Uterus (tissue), 4 donors: ENCODE measurements at places on chromosomes 2 and 18. TPM values are rescaled to one million over a fixed set of nuclear protein-coding genes. Genes with fewer than 3 reads are reported as not detected.

GRCh38 chr2:42545023-42545721 is 23.3 kb upstream of the MTA3 start:
- no peaks in the 10 kb centered on the region for H3K4me1 ChIP-seq
- H3K27me3 ChIP-seq, result no peaks in the 10 kb centered on the region
- H3K36me3 ChIP-seq, result no peaks in the 10 kb centered on the region
- H3K27ac ChIP-seq, result no peak overlapping the region
- H3K4me3 ChIP-seq, result no peak overlapping the region

- H3K4me1 ChIP-seq, result no peaks in the 10 kb centered on the region
- H3K36me3 ChIP-seq, result no peaks in the 10 kb centered on the region
- no peak overlapping the region for H3K4me3 ChIP-seq
- no peak for DNase-seq
- H3K27me3 ChIP-seq, result no peaks in the 10 kb centered on the region
These were observed 155.3 kb downstream of the MSH2 start for GRCh38 chr2:47558116-47558767.

- no peak overlapping the region for H3K4me3 ChIP-seq
- H3K27ac ChIP-seq, result no peak overlapping the region
- no peaks in the 10 kb centered on the region for H3K4me1 ChIP-seq
These were observed 262.1 kb upstream of the KLHL14 start for GRCh38 chr18:33034945-33035344.

GRCh38 chr2:218859988-218860831 is 605 bp downstream of the WNT6 start:
- H3K4me3 ChIP-seq, result peak overlapping the region; percentile 14
- H3K27me3 ChIP-seq, result peaks cover 7% of the 10 kb centered on the region
- H3K36me3 ChIP-seq, result no peaks in the 10 kb centered on the region
- no peak for DNase-seq
- peak overlapping the region; percentile 22 for H3K27ac ChIP-seq

GRCh38 chr18:10128921-10129501 is 215.2 kb downstream of the VAPA start:
- H3K27me3 ChIP-seq, result no peaks in the 10 kb centered on the region
- H3K36me3 ChIP-seq, result no peaks in the 10 kb centered on the region
- no peak overlapping the region for H3K27ac ChIP-seq
- no peak for DNase-seq

- no peaks in the 10 kb centered on the region for H3K27me3 ChIP-seq
- H3K4me3 ChIP-seq, result no peak overlapping the region
- no peaks in the 10 kb centered on the region for H3K36me3 ChIP-seq
- DNase-seq, result no peak
- H3K4me1 ChIP-seq, result no peaks in the 10 kb centered on the region
These were observed 71.7 kb downstream of the LIMS1 start for GRCh38 chr2:108605947-108606346.

DNA sequence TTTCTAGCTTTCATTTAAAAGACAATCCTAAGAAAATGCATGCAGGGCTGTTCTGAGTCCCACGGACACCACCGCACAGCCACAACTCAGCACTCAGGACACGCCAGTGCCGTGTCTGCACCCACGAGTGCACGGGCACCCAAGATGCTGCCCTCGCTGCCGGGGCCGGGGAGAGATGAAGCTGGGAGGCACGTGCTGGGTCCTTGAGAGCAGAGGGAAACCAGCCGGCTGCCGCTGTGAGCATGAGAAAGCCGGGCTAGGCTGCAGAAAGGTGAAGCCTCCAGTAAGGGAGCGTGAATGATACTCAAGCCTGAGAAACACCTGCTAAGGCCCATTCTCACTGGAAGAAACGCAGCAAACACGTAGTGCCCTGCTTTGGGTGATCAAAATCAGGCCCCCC is 4.8 kb downstream of the COPS9 start:
- H3K36me3 ChIP-seq, result no peaks in the 10 kb centered on the region
- H3K4me3 ChIP-seq, result no peak overlapping the region
- H3K27me3 ChIP-seq, result no peaks in the 10 kb centered on the region
- no peak overlapping the region for H3K27ac ChIP-seq
- peaks cover 12% of the 10 kb centered on the region for H3K4me1 ChIP-seq
- no peak for DNase-seq

- H3K36me3 ChIP-seq, result no peaks in the 10 kb centered on the region
- no peaks in the 10 kb centered on the region for H3K27me3 ChIP-seq
- H3K4me1 ChIP-seq, result peaks cover 65% of the 10 kb centered on the region
- DNase-seq, result no peak
- H3K4me3 ChIP-seq, result no peak overlapping the region
These were observed 70.9 kb downstream of the LRRFIP1 start for GRCh38 chr2:237698358-237698694.

- H3K4me1 ChIP-seq, result no peaks in the 10 kb centered on the region
- DNase-seq, result peak; percentile 34
- H3K27me3 ChIP-seq, result no peaks in the 10 kb centered on the region
- no peak overlapping the region for H3K4me3 ChIP-seq
These were observed 80.9 kb downstream of the BCL2 start for GRCh38 chr18:63238693-63239075.

DNA sequence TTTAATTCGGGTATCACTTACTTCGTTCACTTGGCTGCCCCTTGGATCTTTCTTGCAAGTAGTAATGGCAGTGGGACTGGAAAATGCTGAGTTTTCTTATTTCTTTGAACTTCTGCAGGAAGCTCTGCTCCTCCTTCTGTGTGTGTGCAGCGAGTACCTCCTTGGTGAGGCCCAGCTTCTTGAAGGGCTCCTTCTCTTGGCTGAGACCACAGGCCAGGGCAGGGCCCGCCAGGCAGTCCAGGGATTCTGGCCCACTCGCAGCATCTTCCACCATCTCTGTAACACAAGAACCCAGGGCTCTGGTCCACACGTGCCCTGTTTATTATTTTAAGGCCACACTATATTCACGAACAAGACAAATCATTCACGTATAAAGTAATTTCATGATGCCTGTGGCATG is 15.8 kb upstream of the HES6 start:
- H3K27ac ChIP-seq, result no peak overlapping the region
- no peaks in the 10 kb centered on the region for H3K4me1 ChIP-seq
- no peaks in the 10 kb centered on the region for H3K36me3 ChIP-seq
- no peaks in the 10 kb centered on the region for H3K27me3 ChIP-seq
- H3K4me3 ChIP-seq, result no peak overlapping the region

DNA sequence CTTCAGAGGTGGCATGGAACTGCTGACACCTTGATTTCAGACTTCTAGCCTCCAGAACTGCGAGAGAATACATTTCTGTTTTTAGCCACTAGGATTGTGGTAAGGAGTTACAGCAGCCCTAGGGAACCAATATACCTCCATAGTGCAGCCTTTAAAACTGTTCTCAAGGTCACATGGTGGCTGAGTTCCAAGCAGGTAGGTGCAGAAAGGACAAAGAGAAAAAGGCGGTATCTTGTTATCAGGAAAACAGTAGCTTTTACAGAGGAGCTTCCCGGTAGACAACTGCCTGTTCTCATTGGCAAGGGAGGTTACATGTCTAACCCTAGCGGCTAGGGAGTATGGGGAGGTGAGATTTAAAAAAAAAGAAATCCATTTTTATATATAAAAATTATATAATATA is 96.2 kb upstream of the BCL2L11 start:
- H3K27me3 ChIP-seq, result no peaks in the 10 kb centered on the region
- no peak overlapping the region for H3K4me3 ChIP-seq
- no peak for DNase-seq

DNA sequence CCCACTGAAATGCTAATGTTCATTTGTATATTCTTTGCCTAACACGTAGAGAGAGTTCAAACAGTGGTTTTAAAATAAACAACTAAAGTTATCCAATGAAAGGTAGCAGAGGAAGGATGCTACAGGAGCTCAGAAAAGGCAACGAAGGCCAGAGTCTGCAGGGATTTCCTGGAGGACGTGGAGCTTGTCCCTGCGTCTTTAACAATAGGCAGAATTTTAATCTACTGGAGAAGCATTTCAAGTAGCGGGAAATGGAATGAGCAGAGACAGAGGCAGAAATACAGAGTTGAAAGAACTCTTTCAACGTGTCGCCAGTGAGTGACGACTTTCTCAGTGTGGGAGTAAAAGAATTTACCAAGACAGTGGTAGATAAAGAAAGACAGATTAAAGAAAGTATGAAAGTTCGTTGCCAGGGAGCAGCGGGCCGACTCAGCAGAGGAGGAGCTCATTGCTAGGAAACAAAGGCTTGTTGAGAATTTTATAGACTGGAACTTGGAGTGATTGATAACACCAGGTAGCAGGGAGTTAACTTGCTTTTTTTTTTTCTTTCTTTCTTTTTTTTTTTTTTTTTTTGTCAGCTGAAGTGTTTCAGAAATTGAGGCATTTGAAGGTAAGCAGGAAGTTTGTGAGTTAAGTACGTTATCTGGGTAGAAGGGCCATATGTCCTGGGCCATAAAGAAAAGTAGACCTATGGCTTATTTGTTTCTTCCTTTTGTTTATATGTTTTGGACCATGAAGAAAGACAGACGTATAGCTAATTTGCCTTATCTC is 625 bp upstream of the NBAS start:
- peak overlapping the region; percentile 84 for H3K27ac ChIP-seq
- H3K4me1 ChIP-seq, result no peaks in the 10 kb centered on the region
- peak overlapping the region; percentile 89 for H3K4me3 ChIP-seq
- no peaks in the 10 kb centered on the region for H3K36me3 ChIP-seq
- peak; percentile 40 for DNase-seq

GNAL gene
- 20.2 TPM for total RNA-seq

LYPD6B gene
- 9.8 TPM for total RNA-seq

- H3K36me3 ChIP-seq, result no peaks in the 10 kb centered on the region
- no peak overlapping the region for H3K4me3 ChIP-seq
- H3K27me3 ChIP-seq, result no peaks in the 10 kb centered on the region
- no peak overlapping the region for H3K27ac ChIP-seq
These were observed 712 bp upstream of the SERPINB13 start for GRCh38 chr18:63586431-63586830.

- H3K27ac ChIP-seq, result no peak overlapping the region
- no peaks in the 10 kb centered on the region for H3K27me3 ChIP-seq
- DNase-seq, result no peak
- H3K36me3 ChIP-seq, result no peaks in the 10 kb centered on the region
These were observed 70.7 kb downstream of the MYOM1 start for GRCh38 chr18:3148930-3149535.

GRCh38 chr2:240538031-240538780 is 19.6 kb downstream of the ANKMY1 start:
- no peaks in the 10 kb centered on the region for H3K36me3 ChIP-seq
- H3K27ac ChIP-seq, result no peak overlapping the region
- DNase-seq, result no peak
- no peak overlapping the region for H3K4me3 ChIP-seq
- H3K27me3 ChIP-seq, result no peaks in the 10 kb centered on the region
- H3K4me1 ChIP-seq, result no peaks in the 10 kb centered on the region

PROKR1 gene
- 0.27 TPM for total RNA-seq

ERBB4 gene
- 4.2 TPM for total RNA-seq

GRCh38 chr2:238182362-238182761 is 21.1 kb downstream of the ILKAP start:
- no peaks in the 10 kb centered on the region for H3K36me3 ChIP-seq
- no peaks in the 10 kb centered on the region for H3K4me1 ChIP-seq
- no peak overlapping the region for H3K27ac ChIP-seq
- no peak for DNase-seq
- no peak overlapping the region for H3K4me3 ChIP-seq

DNA sequence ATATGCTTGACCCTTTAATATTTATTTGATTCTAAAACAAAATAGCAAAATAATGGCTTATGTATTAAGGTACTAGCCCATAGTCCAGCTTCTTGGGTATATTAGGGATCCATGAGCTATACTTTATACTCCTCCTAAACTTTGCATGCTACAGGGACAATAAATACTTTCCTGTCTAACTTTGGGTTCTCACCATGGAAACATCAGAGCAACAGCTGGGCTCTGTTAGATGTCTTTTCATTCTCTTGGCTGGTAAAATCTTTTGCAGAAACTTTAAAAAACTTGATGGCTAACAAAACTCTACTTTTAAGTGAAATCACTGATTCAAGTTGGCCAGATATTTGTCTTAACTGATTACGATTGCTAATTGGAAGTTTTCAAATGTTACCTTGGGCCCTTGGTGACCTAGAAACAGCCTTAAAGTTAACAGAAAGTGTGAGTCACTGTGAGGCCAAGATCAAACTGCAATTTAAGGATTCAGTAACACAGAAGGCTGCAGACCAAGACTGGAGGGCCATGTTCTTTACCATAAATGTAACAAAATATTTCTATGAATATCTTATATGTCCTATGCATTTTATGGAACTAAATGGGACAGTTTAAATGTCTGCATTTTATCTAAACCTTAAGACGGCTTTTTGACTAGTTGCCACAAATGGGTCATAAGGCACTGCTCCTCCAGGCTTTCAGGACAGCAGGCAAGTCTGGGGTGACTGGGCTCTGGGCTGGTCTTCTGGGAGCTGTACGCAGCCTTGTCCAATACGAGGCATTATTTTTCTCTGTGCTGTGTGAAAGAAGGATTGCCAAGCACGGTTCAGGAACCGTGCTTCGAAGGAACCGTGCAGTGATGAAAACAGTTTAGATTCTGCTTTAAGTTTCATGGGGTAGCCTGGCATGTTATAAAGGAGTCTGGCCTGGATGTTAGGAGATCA is 188.5 kb downstream of the TPGS2 start:
- no peaks in the 10 kb centered on the region for H3K36me3 ChIP-seq
- no peaks in the 10 kb centered on the region for H3K4me1 ChIP-seq
- H3K4me3 ChIP-seq, result no peak overlapping the region

GRCh38 chr2:219908538-219908937 is 281.1 kb downstream of the SLC4A3 start:
- no peak overlapping the region for H3K4me3 ChIP-seq
- H3K4me1 ChIP-seq, result peaks cover 4% of the 10 kb centered on the region
- H3K27ac ChIP-seq, result no peak overlapping the region
- no peaks in the 10 kb centered on the region for H3K36me3 ChIP-seq
- no peaks in the 10 kb centered on the region for H3K27me3 ChIP-seq

GRCh38 chr2:218877891-218878290 is 2.8 kb upstream of the WNT10A start:
- no peak overlapping the region for H3K4me3 ChIP-seq
- DNase-seq, result no peak
- no peak overlapping the region for H3K27ac ChIP-seq

- no peak overlapping the region for H3K27ac ChIP-seq
- H3K4me1 ChIP-seq, result no peaks in the 10 kb centered on the region
- DNase-seq, result no peak
- H3K36me3 ChIP-seq, result no peaks in the 10 kb centered on the region
These were observed 417.6 kb upstream of the MEX3C start for GRCh38 chr18:51614967-51615571.

SERPINB4 gene
- total RNA-seq, result not detected

C18orf54 gene
- 17.1 TPM for total RNA-seq

DPP10 gene
- 33.0 TPM for total RNA-seq

ALPP gene
- total RNA-seq, result not detected

GRCh38 chr2:67561457-67561965 is 164.4 kb downstream of the ETAA1 start:
- no peaks in the 10 kb centered on the region for H3K4me1 ChIP-seq
- peak; percentile 61 for DNase-seq
- no peak overlapping the region for H3K4me3 ChIP-seq
- peak overlapping the region; percentile 78 for H3K27ac ChIP-seq
- H3K27me3 ChIP-seq, result no peaks in the 10 kb centered on the region
